ENCODE measurements at places on chromosomes 6 and 20.

DNA sequence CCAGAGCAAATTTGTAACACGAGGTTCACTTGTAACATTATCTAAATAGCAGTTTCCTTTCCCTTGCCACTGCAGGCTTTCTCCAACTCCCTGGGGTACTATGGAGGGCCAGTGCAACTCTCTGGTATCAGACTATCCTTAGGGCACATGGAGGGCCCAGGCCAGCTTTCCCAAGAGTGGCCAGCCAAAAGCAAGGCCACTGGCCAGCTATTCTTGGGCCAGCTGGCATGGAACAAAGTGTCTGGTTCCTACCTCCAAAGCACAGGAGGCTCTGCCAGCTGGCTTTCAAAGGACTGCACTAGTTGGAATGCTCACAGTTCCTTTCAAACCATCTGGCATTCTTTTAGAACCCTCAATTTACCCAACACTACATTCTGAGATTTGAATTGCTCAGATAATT lies 8.7 kb downstream of the RNF24 start:
- no peak for DNase-seq

DNA sequence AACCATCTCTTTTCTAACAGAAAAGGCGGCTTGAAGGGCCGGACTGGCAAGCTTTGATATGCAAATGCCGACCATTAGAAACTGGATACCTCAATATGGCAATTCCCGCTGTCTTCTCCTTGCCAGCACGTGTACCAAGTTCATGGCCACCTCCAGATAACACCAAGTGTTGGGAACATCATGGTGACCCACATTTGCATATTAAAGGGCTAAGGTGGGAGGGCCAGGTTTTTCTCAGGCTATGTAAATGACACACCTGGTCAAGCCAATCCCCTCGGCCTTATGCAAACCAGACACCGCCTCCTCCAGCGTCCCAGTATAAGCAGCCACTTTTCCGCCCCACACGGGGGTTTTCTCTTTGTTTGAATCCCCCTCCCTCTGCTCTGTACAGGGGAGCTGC lies 110.7 kb downstream of the DACT2 start:
- DNase-seq: no peak

- no peak for DNase-seq
Observed at GRCh38 chr20:58803533-58803932, 47.2 kb downstream of the GNAS-AS1 start.

DNA sequence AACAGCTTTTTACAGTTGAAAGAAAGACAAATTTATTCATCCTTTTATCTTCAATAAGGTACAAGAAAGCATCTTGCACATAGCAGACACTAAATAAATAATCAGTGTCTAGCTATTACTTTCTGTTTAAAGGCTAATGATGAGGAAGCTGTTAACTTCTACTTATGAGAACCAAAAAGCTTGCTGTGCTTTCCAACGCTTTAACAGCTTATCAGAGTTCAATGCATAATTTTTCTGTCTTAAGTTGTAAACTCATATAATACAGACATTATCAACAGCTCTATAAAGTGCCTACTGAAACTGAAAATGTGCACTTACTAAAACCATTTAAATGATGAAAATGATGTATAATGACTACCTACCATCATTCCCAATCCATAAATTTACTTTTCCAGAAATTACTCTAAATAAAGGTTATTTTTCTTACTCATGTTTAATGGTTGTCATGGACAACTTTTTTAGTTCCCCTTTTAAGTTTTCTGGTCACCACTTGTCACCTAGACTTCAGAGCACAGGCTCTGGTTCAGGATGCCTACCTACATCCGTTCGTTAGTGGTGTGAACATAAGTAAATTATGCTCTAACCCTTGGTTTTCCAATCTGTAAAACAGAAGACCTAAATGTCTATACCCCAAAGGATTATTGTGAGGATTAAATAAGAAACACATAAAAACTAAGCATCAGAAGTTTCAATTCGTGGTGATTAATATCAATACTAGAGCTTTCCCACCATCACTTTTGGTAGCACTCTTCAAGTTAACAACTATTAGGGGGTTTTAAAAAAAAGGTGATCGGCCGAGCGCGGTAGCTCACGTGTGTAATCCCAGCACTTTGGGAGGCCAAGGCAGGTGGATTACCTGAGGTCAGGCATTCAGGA lies 8.0 kb downstream of the PNISR start:
- no peak for DNase-seq

- DNase-seq: no peak
Observed at GRCh38 chr20:57240581-57241362, 25.7 kb downstream of the BMP7 start.

DNA sequence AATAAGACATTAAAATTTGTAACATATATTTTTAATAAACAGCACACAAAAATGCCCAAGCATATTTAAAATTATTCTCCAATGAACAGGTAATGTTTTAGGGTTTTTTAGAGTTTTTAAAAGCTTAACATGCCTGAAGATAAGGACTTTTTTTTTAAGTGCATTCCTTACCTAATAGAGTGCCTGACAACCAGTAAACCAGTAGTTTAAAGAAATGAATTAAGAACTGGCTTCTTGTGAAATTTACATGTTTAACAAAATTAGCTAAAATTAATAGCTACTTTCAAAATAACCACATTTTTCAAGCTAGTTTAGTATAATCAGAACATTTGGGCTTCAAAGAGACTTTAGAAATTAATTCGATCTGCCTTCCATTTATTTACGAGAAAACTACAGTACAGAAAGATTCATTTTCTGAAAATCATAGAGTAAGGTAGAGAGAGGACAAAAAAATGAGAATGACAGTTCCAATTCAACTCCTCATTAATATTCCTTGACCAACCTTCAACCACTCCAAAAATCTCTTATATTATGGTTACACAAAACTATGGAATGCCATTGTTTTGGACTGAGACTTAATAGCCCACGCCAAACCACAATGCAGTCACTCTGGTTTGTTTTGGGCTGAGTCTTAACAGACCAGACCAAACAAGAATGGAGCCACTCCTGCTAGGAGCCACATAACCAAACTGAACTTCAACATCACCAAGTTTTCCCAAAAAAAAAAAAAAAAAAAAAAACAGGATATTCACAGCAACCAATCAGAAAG lies 5.7 kb upstream of the PLN start:
- no peak for DNase-seq

GRCh38 chr6:111591370-111591900 lies 14.2 kb downstream of the TRAF3IP2 start:
- peak; percentile 89 for DNase-seq

GRCh38 chr20:34861386-34862084 lies 11.1 kb downstream of the GGT7 start:
- peak; percentile 92 for DNase-seq

DNA sequence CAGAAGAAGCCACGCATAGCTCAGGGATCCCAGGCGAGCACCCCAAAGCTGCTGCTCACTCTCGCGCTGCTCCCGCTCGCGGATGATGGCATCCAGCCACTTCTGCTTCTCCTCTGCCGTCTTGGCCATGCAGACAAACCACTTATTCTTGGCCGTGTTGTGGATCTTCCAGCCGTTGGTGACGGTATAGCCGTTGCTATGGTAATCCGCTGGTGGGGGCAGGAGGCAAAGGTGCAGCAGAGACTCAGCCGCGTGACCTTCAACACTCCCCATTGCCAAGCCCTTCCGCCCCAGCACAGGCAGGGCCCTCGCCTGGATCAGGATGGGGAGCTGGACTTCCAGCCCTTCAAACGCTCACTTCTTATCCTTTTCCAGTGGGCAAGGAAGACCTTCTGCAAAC lies 136.9 kb downstream of the PREX1 start:
- DNase-seq: no peak

GRCh38 chr6:4603856-4604369 lies 172.3 kb upstream of the CDYL start:
- DNase-seq: no peak

DNA sequence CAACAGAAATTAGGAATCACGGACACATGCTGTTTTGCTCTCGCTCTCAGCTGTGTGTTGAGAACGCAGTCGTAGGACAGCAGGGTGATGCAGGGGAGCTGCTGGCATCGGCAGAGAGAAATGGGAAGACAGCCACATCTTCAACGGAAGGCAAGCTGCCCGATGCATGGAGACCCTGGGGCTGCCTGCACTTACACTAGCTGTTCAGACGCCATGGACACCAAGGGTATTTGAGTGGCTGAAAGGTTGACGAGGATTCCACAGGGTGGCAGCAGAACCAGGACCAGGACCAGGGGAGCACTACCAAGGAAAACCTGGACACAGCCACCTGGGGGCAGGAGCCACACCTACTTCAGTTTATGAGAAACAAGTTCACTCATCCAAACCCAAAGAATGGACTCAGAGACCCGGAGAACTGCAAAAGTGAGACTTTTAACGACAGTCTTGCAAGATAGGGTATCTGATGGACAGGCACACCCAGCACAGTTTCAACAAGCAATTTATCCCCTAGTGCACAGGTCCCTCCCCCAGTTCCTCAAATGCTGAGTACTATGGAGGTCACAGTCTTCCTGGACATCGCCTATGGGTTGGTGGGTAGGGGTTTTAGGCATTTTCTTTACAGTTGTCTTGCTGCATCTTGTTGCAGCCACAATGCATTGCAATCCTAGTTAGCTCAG lies 56.3 kb upstream of the ENTPD6 start:
- no peak for DNase-seq

- DNase-seq: peak; percentile 68
Observed at GRCh38 chr20:50670126-50670862, 21.0 kb downstream of the RIPOR3 start.

GRCh38 chr6:31610968-31611367 lies 4.1 kb upstream of the AIF1 start:
- no peak for DNase-seq

DNA sequence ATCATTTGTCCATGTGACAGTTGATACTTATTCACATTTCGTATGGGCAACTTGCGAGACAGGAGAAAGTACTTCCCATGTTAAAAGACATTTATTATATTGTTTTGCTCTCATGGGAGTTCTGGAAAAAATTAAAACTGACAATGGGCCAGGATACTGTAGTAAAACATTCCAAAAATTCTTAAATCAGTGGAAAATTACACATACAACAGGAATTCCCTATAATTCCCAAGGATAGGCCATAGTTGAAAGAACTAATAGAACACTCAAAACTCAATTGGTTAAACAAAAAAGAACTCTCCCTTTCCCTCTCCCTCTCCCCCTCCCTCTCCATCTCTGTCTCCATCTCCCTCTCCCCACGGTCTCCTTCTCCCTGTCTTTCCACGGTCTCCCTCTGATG lies 19.4 kb upstream of the EIF2S2 start:
- DNase-seq: no peak

GRCh38 chr6:17100806-17101205 lies 1.0 kb upstream of the STMND1 start:
- no peak for DNase-seq

GRCh38 chr6:125537090-125537489 lies 212.3 kb upstream of the HEY2 start:
- no peak for DNase-seq

DNA sequence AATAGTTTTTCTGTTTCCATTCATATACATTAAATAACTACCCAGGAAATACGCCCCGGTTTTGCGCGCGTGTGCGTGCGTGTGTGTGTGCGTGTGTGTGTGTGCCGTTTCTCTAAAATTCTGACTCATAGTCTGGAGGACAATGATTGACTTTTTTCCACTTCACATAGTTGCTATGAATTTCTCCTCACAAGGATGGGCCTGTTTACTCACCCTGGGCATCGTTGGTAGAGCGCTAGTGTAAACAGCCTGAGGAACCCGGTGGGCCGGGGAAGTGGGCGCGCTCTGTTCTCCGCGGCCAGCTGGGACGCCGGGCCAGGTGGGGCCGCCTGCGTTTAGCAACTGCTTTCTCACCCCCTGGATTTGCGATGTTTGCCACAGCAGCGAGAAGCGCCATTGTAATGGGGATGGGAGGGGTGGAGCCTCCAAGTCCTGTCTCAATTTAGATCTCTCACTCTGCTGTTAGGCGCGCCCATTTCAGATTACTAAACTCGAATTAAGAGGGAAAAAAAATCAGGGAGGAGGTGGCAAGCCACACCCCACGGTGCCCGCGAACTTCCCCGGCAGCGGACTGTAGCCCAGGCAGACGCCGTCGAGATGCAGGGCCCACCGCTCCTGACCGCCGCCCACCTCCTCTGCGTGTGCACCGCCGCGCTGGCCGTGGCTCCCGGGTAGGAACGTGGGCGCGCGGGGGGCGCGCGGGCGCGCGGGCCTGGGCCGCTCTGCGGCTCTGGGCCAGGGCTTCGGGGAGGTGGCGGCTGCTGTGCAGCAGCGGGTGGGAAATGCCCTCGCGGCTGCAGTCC lies at the start of gene CD109:
CD109 (plus strand) TSS at position 585 of the 803 bp plus-strand sequence; CDS start at position 598, 13 bp downstream.
- no peak for DNase-seq

DNA sequence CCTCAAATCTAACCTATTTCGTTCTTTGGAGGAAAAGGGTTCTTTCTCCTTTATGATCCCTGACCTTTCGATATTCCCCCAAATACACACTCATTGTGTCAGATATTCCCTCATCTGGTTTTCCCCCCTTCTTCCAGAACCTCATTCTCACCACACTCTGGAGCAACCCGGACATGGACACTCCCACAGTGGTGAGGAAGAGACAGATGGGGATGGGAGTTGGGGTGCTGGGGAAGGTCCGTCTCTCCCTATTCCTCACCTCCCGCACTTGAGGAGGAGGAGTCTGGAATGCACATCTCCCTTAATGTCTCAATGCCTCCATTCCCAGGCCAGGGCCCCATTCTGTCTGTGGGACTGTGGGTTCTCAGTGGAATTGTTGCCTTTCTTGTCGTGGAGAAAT lies 1.3 kb downstream of the SLC39A7 start:
- DNase-seq: no peak

- DNase-seq: no peak
Observed at GRCh38 chr20:669573-669972, 6.0 kb downstream of the SCRT2 start.

DNA sequence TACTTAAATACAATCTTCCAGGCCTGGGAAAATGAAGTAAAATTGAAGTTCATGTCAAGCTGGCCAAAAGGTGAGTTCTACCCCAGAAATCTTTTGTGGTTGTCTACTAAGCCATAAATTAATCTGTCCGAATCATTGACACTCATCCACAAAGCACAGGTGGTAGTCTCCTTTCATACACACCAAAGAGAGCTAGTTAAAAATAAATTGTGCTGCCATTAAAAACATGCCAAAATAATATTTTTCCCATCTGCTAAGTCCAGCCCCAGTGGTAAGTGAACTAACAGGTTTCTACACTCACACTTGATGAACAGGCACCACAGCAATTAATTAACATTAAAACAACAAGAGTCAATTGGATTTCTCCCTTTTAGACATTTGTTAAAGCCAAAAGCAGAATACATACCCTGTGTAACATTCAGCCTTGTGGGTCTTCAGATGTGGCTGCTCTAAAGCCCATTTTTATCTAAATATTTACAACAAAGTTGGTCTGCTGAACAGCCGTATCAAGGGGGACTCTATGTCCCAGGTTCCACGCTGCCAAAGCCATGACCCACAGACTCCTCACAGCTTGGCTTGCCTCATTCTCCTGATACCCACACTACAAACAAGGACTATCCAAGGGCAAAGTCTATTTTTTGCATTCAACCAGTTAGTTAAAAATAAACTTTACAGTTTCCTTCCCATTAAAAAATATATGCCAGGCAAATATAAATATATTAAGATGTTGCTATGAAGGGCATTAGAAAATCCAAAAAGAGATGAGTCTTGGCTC lies 490.4 kb downstream of the BMP2 start:
- no peak for DNase-seq

GRCh38 chr6:68559070-68559469 lies 76.0 kb upstream of the ADGRB3 start:
- DNase-seq: peak; percentile 42

GRCh38 chr6:2976571-2977085 lies 5.3 kb upstream of the SERPINB6 start:
- no peak for DNase-seq

- DNase-seq: no peak
Observed at GRCh38 chr6:6414931-6415330, 94.5 kb upstream of the F13A1 start.

GRCh38 chr6:162177746-162178145 lies 549.8 kb downstream of the PRKN start:
- DNase-seq: no peak

- no peak for DNase-seq
Observed at GRCh38 chr6:166745801-166746668, 119.0 kb upstream of the RPS6KA2 start.

All from NCI-H2029 (cell line).